ENCODE measurements at places on chromosomes 6 and 20. TPM values are rescaled to one million over a fixed set of nuclear protein-coding genes. Genes with fewer than 3 reads are reported as not detected.

Gene OR12D3
- not detected for total RNA-seq

Gene CST4
- not detected for total RNA-seq

Gene SAYSD1
- total RNA-seq: 5.3 TPM

Gene TP53TG5
- total RNA-seq: not detected

Gene MAFB
- 0.14 TPM for total RNA-seq

Gene MYT1
- not detected for total RNA-seq

Gene OR2B6
- total RNA-seq: not detected

Gene CRISP2
- total RNA-seq: not detected

Gene ADGB
- not detected for total RNA-seq

Gene MAP7
- 0.30 TPM for total RNA-seq

Gene HNF4A
- total RNA-seq: not detected

Gene NKAIN4
- total RNA-seq: not detected

Gene SLC22A16
- not detected for total RNA-seq

Gene BIRC7
- not detected for total RNA-seq

Gene TEAD3
- total RNA-seq: 8.9 TPM

Gene TMC2
- not detected for total RNA-seq

Gene CLVS2
- under 0.01 TPM for total RNA-seq

Gene VWA7
- 0.09 TPM for total RNA-seq

Measured in smooth muscle cell of the umbilical artery (primary cell).